SK-N-MC (cell line): ENCODE measurements at places on chromosomes 12 and 14.

- no peak for DNase-seq
These were observed 150.3 kb upstream of the AVPR1A start for GRCh38 chr12:63301311-63301710.

GRCh38 chr12:592024-592505 lies 71.2 kb downstream of the NINJ2 start:
- no peak for DNase-seq

GRCh38 chr12:5178571-5178970 lies 134.9 kb downstream of the KCNA5 start:
- DNase-seq: no peak

DNA sequence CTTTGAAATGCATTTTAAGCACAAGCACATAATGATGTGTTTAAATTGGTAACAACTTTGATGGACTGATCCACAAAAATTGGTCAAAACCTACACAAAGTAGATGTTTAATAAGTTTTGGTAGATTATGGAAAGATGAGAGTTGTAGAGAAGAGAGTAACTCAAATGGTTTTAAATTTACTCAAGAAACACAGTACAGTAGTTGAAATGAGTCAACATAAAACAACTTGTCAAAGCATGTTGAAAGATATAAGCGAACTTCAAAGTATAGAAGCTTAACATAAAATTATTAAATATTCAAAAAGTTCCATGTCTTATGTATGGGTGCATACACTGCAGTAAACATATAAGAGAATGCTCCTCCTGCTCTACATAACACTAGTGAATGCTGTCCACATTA lies 49.4 kb downstream of the KITLG start:
- DNase-seq: no peak

DNA sequence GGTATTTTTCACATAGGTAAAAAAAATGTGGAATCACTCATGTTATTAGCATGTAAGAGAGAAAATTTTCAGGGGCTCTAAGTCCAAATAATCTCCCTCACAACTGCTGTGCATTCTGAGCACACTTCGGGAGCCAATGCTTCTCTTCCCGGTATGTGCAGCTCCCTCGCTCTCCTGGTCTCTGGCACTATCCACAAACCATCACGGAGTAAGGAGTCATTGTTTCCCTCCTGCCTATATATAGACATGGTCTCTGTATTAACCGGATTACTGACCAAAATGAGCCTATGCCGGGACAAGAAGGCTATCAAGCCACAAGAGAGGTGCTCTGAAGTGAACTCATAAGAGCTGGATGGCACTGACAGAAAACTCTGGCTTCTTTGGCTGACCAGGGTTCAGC lies 13.4 kb downstream of the HECTD4 start:
- DNase-seq: no peak

GRCh38 chr12:24931666-24932405 lies 17.1 kb downstream of the BCAT1 start:
- DNase-seq: no peak

GRCh38 chr14:22723815-22724214 lies 42.7 kb upstream of the OXA1L start:
- DNase-seq: no peak

DNA sequence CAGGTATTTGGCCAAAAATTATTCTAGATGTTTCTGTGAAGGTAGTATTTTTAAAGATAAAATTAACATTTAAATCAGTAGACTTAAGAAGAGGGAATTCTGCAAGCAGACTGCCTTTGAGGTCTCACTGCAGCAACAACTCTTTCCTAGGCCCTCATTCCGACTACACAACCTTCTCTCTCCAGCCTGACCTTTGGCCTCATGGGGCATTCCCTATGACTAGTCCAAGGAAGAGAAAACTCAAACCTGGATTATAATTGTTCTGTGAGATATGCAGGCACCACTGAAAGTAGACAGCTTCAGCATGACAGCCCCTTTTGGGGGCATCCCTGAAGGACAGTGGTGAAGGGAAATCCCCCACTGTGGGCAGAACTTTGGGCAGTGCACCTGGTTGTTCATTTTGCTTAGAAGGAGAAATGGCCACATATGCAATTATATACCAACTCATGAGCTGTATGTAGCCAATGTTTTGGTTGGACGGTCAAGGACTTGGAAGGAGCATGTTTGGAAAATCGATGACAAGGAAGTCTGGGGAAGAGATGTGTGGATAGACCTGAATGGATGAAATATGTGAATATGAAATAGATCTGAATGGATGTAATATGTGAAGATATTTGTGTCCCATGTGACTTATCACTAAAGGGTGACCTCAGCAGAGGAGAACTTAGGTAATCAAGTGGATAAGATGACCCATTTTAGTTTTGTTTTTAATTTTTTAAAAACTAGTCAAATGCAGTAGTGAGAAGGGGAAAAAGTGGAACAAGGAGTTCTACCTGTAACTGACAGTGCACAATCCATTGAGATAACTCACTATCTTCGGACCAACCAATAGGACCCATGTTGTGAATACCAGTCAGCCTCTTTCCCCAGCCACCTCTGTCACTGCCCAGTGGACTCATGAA lies 233.3 kb upstream of the FOXN3 start:
- DNase-seq: no peak

GRCh38 chr12:82862069-82862841 lies 175.5 kb downstream of the TMTC2 start:
- DNase-seq: no peak

DNA sequence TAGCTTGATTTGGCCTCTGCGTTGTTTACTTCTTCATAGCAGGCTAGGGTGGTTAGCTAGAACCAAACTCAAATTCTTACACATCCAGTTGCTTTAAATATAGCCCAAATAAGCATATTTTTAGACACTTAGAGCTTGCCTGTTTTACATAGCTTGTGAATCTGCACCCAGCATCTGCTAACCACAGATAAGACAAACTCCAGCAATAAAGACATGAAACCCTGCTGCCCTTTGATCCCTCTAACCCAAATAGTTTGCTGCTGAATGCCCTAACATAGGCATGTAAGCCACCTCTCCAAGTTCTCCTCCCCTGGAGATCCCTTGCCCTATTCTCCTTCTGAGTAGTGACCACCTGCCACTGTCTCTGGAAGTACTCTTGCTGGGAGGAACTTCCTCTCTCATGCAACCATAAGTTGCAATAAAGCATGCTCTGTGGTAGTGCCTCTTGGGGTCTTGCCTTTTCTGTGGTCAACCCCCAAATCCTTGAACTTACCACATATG lies 185.6 kb downstream of the TMEM117 start:
- DNase-seq: no peak

DNA sequence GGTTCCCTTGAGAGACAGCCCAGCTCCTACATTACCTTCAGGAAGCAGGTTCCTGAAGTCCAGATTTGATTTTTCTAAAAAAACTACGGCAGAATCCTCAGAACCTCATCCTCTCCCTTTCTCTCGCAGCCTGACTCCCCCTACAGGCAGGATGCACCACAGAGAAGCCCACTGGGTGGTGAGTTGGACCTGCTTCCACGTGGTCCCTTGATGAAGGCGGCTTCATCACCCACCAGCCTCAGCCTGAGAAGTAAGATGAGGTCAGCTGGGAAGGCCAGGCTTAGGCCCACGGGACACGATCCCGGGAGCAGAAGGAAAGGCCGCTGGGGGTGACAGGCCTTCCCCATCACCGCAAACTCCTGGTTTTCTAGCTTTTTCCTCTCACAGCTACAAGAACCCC lies 83.0 kb downstream of the ACTN1 start:
- no peak for DNase-seq

DNA sequence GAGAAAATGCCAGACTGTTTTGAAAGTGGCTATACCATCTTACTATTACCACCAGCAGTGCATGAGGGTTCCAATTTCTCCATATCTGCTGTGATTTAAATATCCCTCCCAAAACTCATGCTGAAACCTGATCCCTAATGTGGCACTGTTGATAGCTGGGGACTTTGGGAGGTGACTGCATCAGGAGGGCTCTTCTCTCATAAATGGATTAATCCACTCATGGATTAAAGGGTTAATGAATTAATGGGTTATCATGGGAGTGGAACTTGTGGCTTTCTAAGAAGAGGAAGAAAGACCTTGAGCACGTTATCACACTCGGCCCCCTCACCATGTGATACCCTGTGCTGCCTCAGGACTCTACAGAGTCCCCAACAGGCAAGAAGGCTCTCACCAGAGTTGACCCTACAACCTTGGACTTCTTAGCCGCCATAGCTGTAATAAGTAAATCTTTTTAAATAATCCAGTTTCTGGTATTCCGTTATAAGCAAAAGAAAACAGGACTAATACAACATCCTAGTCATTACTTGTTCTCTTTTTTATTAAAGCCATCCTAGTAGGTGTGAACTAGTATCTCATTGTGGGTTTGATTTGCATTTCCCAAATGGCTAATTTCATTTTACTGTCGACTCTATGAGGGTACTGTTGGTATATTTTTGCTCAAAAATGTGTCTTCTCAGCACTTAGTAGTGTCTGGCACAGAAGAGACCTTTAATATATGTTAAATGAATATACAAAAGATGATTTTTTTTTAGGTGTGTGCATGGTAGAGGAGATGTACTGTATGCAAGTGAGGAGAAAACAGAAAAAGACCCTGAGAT lies 14.3 kb downstream of the PPP1R12A start:
- no peak for DNase-seq

DNA sequence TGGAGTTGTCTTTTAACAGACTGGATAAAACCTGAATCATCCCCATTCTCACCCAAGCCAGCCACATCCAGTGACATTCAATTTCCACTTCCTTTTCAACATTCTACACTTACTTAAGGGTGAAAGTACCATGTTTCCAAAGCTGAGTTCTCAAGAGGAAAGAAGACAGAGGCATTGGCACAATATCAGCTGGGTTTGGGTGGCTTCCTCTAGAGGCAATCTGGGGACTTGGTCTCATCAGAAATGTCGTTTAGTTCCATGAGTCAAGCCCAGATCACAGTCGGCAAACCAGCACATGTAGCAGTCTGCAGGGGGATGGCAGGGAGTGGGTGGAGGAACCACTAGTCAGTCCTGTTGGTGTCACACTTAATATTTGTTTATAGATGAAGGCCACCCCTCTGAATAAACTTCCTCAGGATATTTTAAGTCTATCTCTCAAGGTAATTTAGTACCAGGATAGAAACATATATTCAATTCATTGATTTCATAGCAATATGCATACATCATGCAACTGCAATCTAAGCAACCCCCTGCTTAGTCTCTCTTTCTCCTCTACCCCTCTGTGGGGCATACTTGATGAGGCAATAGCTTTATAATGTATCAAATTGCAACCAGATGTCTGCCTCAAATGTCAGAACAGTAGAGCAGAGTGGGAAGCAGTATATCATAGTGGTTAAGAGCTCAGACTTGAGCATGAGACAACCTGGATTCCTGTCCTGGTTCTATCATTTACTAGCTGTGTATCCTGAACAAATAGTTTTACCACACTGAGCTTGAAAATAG lies 3.0 kb downstream of the SRRM4 start:
- no peak for DNase-seq

DNA sequence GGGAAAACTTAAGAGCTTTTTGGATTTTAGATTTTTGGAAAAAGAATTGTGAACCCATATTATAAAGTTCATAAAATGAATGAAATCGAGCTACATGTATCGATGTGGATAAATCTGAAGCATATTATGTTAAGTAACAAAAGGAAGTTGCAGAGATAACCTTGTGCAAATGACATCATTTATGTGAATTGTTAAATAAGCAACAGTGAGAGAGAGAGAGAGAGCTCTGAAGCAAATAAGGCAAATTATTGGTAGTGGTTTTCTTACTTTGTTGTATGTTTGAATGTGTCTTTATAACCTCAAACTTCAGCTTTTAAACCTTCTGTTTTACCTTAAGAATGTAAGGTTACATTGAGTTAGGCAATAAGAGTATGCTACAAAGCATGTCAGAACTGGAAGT lies 78.8 kb downstream of the ERC1 start:
- DNase-seq: no peak

GRCh38 chr12:65817866-65818265 lies 6.4 kb upstream of the HMGA2 start:
- DNase-seq: no peak

GRCh38 chr12:32820376-32820931 lies 64.8 kb upstream of the YARS2 start:
- DNase-seq: no peak

DNA sequence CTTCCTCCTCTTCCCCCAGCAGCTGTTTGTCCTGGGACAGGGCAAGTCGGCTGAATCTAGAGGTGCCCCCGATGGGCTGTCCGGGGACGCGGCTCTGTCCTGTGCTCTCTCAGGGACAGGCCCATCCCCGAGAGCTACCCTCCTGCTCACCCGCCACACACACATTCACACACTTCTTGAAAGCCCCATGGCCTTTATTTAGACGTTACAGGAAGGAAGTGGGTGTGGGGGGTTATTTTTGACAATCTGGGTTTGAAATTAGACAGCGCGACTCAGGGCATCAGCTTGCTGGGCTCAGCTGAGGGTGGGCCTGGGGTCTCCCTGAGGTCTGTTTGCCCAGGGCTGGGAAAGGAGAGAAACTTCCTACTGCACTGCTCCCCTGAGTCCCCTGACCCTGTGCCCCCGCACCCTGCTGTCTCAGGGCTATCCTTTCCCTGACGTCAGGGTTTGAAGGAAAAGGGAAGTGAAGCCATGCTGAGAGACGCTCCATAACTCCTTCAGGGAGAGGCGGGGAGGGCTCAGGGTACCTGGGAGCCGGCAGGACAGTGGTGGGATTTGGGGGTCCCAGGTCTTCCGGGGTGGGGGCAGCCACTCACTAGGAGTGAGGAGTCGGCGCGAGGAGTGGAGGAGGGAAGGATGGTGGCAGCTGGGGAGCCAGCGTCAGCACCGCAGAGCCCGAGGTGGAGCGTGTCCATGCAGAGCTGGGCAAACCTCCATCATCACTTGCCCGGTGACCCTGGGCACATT lies 8.1 kb downstream of the PTPN6 start:
- DNase-seq: no peak

DNA sequence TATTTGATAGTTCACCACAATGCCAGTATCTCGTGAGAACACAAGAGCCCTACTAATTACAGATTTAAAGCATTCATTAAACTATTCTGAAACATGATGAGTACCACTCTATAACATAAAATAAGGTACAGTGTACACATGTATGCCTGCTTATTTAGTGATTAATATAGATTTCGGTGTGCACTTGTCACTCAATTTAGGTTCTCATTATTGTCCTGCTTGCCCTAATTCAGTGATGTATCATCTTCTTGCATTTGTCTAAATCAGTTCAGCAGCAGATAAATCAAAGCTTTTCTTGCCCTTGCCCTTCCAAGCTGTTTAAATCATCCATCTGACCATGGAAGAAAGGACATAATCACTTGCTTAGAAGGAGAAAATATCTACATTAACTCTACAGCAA lies 359.7 kb downstream of the GXYLT1 start:
- no peak for DNase-seq

- DNase-seq: no peak
These were observed 139.2 kb downstream of the C12orf75 start for GRCh38 chr12:105469701-105470100.

- no peak for DNase-seq
These were observed 15.9 kb downstream of the PACS2 start for GRCh38 chr14:105330491-105330895.
